Left colon (tissue), 2 donors: ENCODE measurements at places on chromosomes 4 and X. TPM values are rescaled to one million over a fixed set of nuclear protein-coding genes. Genes with fewer than 3 reads are reported as not detected.

The SSX1 gene
- not detected for total RNA-seq

The FGFR3 gene
- 46.5 TPM for total RNA-seq

The SMARCAD1 gene
- total RNA-seq: 18.4 TPM

The GPRIN3 gene
- 21.1 TPM for total RNA-seq

The XAGE2 gene
- not detected for total RNA-seq

The VEGFC gene
- total RNA-seq: 2.5 TPM

The IRS4 gene
- total RNA-seq: not detected

The TLR10 gene
- 0.21 TPM for total RNA-seq

The CXCL5 gene
- total RNA-seq: 0.55 TPM

The BEND2 gene
- total RNA-seq: not detected

The CLDN2 gene
- total RNA-seq: 0.27 TPM

The MAGIX gene
- total RNA-seq: 13.9 TPM

The CSAG1 gene
- not detected for total RNA-seq

The HMX1 gene
- total RNA-seq: not detected

The TSPAN5 gene
- total RNA-seq: 6.9 TPM

The VSIG4 gene
- total RNA-seq: 30.4 TPM

The LEF1 gene
- total RNA-seq: 1.4 TPM

The GUF1 gene
- total RNA-seq: 21.0 TPM

The PRDM5 gene
- total RNA-seq: 7.4 TPM

The APLN gene
- 0.40 TPM for total RNA-seq

The MAGEA12 gene
- total RNA-seq: not detected

The S100G gene
- not detected for total RNA-seq

The DAPP1 gene
- 3.4 TPM for total RNA-seq
